ENCODE measurements at places on chromosomes 3 and 15.
A peak's percentile ranks its signal among the peaks of the same experiment; 100 is the strongest.

- no peak for DNase-seq
These were observed 212.5 kb downstream of the CHST2 start for GRCh38 chr3:143332026-143332425.

DNA sequence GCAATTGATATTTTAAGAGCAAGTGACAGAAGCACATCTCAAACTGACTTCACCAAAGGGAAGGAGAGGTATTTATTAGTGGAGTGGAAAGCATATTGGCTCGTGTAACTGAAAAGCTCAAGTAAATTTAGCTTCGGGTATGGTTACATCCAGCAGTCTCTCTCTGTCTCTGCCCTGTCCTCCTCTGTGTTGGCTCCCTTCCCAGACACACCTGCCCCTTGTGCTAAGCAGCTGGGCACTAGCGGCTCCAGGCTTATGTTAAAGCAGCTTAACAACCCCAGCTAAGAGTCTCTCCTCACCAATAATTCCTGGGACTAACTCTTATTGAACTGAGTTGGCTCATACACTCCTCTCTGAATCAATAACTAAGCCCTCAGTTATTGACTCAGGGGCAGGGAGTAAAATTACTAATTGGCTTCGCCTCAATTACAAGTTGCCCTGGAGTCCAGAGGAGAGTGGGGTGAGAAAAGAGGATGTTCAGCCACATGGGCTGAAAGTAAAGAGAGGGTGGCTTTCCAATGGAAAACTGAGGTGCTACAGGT is 12.8 kb upstream of the SH3BP5 start:
- no peak for DNase-seq

DNA sequence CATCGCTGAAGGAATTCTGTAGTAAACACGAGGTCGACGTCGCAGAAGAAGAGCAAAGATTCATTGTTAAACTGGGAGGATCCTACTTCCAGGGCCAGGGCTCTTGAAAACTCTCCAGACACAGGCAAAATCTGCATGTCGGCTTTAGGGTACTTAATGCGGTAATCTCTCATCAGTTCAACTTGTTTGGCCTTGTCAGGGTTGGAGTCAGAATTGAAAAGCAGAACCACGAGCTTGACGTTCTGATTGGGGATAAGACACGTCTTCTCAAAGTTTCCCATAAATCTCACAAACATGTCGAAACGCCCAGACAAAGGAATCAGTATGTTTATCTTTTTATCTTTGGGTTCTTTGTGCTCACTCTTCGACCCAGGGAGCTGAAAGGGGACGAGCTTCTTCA is 74.0 kb downstream of the CHSY1 start:
- no peak for DNase-seq

- DNase-seq = no peak
These were observed 14.7 kb upstream of the HDC start for GRCh38 chr15:50280271-50280670.

GRCh38 chr3:36416599-36416998 is 36.3 kb downstream of the STAC start:
- no peak for DNase-seq

DNA sequence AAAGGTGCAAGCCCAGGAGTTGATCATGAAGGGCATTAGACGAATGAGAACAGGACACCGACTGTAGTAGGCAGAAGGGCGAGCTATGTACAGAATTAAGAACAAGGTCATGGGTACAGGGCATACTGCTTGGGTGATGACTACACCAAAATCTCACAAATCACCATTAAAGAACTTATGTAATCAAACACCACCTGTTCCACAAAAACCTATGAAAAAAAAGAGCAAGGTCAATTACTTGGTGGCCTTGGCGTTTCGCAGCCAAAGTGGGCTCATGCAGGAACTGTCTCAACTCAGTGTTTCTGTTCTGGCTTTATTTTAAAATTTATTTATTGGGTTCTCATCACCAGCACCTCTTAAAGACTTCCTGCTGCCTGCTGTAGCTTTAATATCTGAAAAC is 2.1 kb downstream of the KAT2B start:
- no peak for DNase-seq

- peak; percentile 47 for DNase-seq
These were observed 320.9 kb upstream of the RASGRP1 start for GRCh38 chr15:38885471-38885952.

- peak; percentile 70 for DNase-seq
These were observed 92.0 kb downstream of the FBN1 start for GRCh38 chr15:48553559-48553958.

DNA sequence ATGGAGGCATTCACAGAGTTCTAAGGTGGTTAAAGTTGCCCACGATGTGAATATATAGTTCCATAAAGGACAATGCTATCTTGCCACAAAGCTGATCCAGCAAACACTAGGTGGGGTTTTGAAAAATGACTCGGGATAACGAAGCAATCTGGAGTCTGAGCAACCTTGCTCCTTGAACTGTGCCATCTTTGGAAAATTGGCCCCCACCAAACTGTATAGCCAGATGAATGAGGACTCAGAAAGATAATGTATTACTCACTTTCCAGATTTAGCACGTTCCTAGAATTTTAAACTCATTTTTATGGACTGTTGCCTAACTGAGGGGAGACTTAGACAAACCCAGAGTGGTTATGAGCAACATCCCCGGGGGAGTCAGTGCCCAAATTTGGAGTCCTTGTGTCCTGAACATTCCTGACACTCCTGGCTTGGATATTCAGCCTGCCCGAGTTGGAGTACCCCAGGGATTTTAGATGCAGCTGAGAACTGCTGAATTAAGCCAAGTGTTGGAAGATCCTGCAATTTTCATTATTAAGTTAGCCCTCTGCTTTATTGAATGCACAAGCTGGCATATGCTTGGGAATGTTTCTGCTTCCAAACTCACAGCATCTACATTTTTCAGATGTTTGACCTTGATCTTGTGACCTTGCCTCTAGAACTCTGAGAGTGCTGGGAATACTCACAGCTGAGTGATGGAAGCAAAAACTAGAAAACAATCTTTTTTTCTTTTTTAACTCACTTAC is 8.8 kb upstream of the MAGI1 start:
- peak; percentile 91 for DNase-seq

- no peak for DNase-seq
These were observed 55.3 kb downstream of the TRAT1 start for GRCh38 chr3:108877901-108878300.

GRCh38 chr15:65245096-65245856 is 34.0 kb upstream of the CILP start:
- DNase-seq = peak; percentile 87

DNA sequence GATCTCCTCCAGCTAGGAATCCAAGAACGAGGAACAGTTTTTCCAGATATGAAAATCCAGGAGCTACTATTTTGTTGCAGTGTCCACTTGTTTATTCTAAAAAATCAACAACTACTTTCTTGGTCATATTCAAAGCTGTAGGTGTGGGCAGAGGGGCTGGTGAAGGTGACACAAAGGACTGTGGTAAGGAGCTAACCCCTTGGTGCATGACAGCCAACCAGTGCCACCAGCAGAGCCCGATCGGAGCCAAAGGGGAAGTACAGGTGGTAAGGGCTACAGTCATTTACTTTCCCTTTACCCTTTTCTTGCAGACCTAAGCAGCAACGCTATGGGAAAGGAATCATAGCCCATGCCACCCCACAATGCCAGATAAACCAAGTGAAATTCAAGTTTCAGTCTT is 30.7 kb downstream of the PLA1A start:
- no peak for DNase-seq

DNA sequence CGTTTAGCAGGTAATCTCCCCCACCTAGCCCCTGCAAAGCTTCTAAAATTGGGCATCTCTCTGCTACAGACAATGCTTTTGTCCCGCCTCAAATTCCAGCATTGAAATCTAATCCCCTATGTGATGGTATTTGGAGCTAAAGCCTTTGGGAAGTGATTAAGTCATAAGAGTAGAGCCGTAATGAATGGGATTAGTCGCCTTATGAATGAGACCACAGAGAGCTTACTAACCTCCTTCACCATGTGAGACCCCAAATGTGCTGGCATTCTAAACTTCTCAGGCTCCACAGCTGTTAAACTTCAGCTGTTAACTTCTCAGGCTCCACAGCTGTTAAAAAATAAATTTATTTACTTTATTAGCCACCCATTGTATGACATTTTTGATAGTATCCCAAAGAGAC is 374.2 kb upstream of the BCHE start:
- no peak for DNase-seq

GRCh38 chr3:20346369-20346768 is 160.4 kb upstream of the SGO1 start:
- no peak for DNase-seq

DNA sequence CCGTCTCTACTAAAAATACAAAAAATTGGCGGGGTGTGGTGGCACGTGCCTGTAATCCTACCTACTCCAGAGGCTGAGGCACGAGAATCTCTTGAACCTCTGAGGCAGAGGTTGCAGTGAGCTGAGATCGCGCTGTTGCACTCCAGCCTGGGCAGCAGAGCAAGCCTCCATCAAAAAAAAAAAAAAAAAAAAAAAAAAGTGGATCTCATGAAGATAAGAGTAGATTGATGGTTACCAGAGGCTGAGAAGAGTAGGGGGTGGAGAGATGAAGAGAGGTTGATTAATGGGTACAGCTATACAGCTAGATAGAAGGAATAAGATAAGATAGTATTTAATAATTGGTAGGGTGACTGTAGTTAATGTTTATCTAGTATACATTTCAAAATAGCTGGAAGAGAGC is 65.9 kb upstream of the LRRC3B start:
- no peak for DNase-seq

DNA sequence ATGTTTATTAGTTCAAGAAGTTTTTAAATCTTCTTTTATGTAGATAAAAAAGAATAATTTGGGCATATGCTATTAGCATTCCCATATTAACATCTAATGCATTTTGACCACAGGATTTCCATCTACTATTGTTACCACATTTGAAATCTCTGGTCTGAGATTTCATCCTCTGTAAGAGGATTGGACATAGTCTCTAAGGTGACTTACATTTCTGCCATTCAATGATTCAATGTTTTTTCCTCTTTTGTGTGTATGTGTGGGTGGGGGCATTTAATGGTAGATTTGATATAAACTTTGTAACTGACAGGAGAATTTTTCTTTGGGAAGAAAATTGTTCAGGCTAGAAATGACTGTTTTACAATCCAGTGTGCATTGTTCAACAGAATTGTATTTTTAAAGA is 307.3 kb upstream of the RBMS3 start:
- DNase-seq = no peak

DNA sequence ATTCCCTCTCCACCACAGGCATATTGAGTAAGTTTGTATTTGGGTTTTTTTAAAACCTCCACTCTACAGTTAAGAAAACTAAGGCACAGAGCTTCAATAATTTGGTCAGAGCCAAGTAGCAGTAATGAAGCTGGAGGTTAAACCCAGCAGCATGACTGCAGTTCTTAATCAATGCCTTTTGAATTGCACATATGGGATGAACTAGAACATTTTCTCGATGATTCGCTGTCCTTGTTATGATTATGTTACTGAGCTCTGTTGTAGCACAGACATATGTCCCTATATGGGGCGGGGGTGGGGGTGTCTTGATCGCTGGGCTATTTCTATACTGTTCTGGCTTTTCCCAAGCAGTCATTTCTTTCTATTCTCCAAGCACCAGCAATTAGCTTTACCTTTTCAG is 1.6 kb upstream of the CCR5 start:
- no peak for DNase-seq

- no peak for DNase-seq
These were observed 334.5 kb upstream of the FRG2C start for GRCh38 chr3:75329476-75330097.

DNA sequence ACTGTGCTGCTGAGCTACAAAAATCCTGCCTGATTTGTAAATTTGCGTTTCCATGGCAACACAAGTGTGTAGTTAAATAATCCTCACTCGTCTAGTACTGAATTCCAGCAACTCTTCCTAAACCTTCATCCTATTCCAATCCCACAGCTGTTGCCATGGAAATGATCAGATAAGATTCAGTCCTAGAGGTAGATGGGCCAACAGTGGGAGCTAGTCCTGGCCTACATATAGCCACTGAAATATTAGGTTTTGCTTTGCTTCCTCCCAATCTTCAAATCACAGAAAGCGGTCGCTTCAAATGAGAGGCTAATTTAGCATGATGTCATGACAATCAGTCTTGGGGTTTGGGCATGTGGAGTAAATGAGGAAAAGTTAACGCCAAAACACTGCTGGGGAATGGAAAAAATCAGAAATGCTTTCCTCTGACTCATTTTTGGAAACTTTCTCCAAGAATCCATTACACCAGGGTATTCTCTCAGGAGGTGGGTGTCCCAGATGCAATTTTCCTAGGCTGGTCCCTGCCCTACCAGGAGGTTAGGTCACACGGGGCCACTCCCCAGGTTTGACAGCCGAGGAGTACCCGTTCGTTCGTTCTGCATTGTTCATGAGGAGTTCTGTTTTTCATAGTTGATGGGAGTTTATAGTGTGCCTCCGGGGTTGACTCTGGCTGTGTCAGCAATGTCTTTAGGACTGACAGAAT is 159.2 kb upstream of the SLCO3A1 start:
- peak; percentile 79 for DNase-seq

DNA sequence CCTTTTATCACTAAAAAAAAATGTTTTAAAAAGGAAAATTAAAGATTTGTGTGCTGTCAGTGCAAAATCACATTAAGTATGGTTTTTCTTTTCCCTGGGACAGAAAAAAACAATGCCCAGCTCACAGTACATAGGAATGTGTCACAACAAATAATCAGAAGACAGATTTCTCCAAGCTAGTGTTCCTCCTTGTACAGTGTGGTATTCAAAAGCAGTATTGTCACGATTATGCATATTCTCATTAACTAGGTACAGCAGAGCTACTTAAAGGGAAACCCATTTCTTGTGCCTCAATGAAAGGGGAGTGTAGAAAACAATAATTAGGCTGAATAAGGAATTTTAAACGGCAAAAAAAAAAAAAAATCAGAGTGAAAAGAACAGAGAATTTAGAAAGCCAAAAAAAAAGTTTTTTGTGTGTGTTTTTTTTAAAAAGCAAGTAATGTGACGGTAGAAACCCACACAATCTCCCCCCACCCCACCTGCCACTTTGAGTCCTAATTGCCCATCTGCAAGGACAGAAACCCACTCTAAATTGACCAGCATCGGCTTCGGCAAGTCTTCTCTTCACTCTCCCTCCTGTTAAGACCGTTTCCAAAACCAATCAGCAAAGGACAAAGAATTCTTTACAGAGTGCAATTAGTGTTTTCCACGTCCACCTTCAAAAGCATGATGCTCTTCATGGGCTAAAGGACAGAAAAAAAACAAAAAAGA is 41.0 kb downstream of the EIF4E3 start:
- no peak for DNase-seq

DNA sequence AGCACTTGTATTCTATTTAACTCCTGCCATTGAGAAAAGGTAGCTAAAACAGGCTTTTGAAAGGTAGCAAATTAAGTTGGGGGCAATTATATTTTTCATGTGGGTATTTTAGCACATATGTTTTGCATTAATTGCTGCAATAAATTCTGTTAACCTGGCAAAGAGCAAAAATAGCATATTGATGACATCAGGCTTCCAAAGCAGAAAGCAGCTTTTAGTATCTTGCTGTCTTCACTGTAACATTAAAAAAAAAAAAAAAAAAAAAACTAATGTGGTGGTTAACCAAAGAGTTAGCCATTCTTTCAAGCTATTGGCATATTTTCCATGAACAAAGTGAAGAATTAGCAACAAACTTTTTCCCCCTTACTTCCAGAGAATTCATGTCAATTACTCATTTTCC is 9.1 kb downstream of the EPHA3 start:
- peak; percentile 8 for DNase-seq

- DNase-seq = peak; percentile 22
These were observed 71.9 kb upstream of the FEZF2 start for GRCh38 chr3:62445275-62445674.

- no peak for DNase-seq
These were observed 237.7 kb downstream of the AGBL1 start for GRCh38 chr15:86317384-86317740.

Measured in fibroblast of mammary gland (primary cell).